ENCODE measurements at places on chromosomes 6 and 20. TPM values are rescaled to one million over a fixed set of nuclear protein-coding genes. Genes with fewer than 3 reads are reported as not detected.
A peak's percentile ranks its signal among the peaks of the same experiment; 100 is the strongest.

- peaks cover 3% of the 10 kb centered on the region for H3K27me3 ChIP-seq
- H3K27ac ChIP-seq: no peak overlapping the region
These were observed 148.3 kb downstream of the TFAP2B start for GRCh38 chr6:50966986-50967385.

DNA sequence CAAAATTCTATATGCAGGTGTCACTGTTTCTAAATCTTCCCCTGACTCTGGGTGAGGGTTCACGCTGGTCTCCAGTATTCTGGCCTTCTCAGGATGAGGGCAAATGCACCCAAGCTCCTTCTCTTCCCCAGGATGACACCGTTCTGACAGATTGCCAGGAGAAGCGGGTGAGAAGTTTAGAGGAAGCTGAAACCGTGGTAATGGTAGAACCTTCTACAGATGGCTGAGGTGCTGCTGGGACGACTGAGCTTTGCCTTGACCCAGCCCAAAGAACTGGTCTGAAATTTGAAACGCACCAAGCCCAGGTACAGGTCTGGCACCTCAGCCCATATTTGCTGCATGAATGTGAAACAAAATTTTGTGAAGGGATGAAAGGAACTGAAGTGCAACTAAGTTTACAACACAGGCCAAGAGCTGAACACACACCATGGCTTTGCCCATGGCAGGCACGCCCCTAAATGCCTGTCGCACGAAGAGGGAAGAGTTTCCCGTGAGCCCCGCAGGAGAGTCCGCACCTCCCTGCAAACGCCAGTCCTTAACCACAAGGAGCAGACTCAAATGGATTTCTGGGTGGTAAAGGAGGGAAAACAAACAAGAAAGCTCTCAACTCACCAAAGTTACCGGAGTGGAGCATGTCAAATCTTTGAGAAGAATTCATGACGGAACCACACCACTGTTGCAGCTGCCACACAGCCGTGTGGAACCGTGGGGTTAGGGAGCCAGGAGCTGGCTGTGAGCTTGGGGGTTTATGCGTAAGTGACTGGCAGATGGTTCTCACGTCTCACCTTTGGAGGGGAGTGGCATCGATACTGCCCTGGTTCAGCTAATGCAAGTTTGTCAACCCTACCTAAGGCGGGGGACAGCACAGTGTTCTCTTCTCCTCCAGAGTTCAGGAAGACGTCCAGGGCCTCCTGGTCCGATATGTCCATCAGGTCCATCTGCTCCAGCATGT, 138.9 kb downstream of the DTNBP1 start:
- H3K27me3 ChIP-seq: no peaks in the 10 kb centered on the region
- peaks cover 64% of the 10 kb centered on the region for H3K36me3 ChIP-seq
- H3K4me1 ChIP-seq: no peaks in the 10 kb centered on the region
- H3K4me3 ChIP-seq: no peak overlapping the region

DNA sequence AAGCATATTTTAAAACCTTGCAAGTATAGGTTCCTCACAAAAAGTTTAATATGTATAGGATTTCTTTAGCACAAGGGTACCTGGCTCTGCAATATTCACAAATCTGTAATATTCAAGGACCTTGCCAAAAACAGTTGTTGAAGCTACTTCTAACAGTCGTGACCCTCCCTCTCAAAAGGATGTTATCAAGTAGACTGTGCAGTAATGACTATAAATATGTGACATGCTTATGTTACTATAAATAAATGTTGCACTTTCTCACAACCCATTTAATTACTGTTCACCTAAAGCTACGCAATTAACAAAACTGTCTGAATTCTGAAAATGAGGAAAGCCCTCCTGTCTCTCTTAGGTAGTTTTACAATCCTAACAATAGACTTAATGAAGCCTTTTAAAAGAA, 41.8 kb downstream of the FYN start:
- H3K27ac ChIP-seq: no peak overlapping the region
- H3K4me3 ChIP-seq: no peak overlapping the region
- H3K27me3 ChIP-seq: peaks cover 2% of the 10 kb centered on the region
- DNase-seq: no peak
- H3K36me3 ChIP-seq: no peaks in the 10 kb centered on the region

GRCh38 chr6:47179286-47179685, 130.4 kb downstream of the TNFRSF21 start:
- H3K4me1 ChIP-seq: no peaks in the 10 kb centered on the region
- DNase-seq: no peak
- H3K36me3 ChIP-seq: no peaks in the 10 kb centered on the region
- H3K27ac ChIP-seq: no peak overlapping the region

DNA sequence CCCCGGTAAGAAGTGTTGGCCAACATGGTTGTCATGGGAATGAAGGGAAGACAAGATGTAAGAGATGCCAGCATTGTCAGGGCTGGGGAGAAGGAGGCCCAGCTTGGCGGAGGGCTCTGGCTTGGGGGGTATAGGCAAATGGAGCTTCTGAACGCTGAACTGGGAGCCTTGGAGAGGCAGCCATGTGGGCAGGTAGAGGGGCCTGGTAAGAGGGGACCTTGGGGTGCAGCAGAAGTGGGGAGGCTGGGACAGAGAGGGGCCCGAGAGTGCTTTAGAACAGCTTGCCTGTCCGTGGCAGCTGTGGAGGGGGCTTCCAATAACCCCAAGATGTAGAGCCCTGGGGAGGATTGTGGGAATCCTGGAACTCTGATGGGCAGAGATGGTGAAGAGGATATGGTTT, 3.0 kb downstream of the SLC22A1 start:
- H3K36me3 ChIP-seq: no peaks in the 10 kb centered on the region
- no peak overlapping the region for H3K4me3 ChIP-seq
- H3K27me3 ChIP-seq: no peaks in the 10 kb centered on the region
- peaks cover 19% of the 10 kb centered on the region for H3K4me1 ChIP-seq

DNA sequence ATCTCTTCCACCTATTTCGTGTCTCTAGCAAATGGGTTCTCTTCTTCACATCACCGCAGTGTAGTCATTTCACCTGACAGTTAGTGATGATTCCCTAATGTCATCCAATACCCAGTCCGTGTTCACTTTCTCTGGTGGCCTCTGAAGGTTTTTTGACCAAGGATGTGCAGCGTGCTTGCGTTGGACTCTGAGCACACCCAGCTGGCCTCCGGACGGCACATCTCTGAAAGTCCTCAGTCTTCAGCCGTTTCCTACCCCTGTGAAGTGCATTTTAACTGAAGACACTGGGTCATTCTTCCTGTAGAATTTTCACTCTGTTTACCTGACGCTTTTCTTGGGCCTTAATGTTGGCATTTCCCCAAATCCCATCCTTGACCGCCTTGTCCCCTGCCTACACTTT, 98.7 kb downstream of the ERMARD start:
- H3K4me3 ChIP-seq: no peak overlapping the region
- no peak for DNase-seq
- no peaks in the 10 kb centered on the region for H3K4me1 ChIP-seq

GRCh38 chr6:142236691-142237090, 65.1 kb upstream of the ADGRG6 start:
- H3K27me3 ChIP-seq: no peaks in the 10 kb centered on the region
- H3K36me3 ChIP-seq: no peaks in the 10 kb centered on the region
- H3K4me3 ChIP-seq: no peak overlapping the region

DNA sequence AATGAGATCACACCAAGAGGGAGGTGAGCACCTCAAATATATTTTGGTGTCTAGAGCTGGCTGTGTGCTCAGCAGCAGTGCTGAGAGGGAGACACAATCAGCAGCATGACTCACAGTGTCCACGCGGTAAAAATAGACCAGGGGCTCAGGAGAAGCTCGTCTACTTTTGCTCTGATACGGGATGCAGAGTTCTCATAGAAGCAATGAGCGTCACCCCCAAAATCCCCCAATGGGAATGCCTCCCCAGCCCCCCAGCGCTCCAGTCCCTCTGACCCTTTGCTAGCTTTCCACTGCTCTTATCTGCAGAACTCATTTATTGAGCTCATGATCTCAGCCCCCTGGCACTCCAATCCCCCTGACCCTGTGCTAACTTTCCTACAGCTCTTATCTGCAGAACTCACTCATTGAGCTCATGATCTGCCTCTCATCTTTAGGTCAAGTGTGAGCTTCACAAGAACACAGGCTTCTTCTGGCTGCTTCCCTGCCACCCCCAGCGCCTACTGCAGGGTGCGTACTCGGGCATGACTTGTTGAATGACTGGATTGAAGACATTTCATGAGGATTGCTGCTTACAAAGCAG, 34.0 kb downstream of the SYNDIG1 start:
- H3K27ac ChIP-seq: peak overlapping the region; percentile 33
- no peaks in the 10 kb centered on the region for H3K27me3 ChIP-seq
- peaks cover 8% of the 10 kb centered on the region for H3K4me1 ChIP-seq
- no peak overlapping the region for H3K4me3 ChIP-seq
- H3K36me3 ChIP-seq: no peaks in the 10 kb centered on the region
- DNase-seq: peak; percentile 45

DNA sequence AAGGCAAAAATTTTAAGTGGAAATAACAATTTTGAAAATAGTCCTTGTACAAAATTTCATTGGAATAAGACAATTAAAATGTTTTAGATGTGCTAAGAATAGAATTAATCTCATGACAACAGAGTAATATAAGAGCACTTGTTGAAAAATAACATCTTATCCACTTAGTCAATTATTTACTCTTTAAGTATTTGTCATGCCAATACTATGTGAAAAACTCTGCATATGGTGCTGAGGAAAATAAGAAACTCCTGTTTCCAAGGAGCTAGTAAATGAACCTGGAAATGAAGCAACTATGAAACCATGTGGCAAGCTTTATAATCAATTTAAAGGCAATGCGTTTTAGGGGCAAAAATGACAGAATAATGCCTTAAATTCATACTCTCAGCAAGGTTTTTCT, 42.7 kb upstream of the HCRTR2 start:
- H3K4me1 ChIP-seq: no peaks in the 10 kb centered on the region
- no peak overlapping the region for H3K27ac ChIP-seq
- no peak overlapping the region for H3K4me3 ChIP-seq
- no peak for DNase-seq

GRCh38 chr20:9108260-9108659, 39.4 kb downstream of the PLCB4 start:
- no peaks in the 10 kb centered on the region for H3K36me3 ChIP-seq
- H3K27me3 ChIP-seq: no peaks in the 10 kb centered on the region
- no peaks in the 10 kb centered on the region for H3K4me1 ChIP-seq
- no peak for DNase-seq

DNA sequence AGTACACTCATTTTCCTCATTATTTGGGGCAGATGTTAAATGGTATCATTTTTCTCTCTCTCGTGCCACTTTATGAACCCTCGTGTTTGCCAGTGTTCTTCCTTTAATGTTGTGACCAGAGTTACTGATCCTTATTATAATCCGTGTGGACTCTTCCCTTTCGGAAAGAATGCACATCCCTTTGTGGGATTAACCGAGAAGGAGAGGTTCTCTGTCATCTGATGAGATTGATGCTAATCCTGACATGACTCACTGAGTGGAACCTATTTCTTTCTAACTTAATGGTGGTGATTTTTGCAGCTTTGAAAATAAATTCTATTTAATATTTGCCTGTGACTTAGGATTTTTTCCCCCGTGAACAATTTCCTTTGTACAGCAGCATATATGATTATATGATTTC, 300.0 kb upstream of the MAN1A1 start:
- H3K36me3 ChIP-seq: no peaks in the 10 kb centered on the region
- no peak overlapping the region for H3K27ac ChIP-seq
- no peaks in the 10 kb centered on the region for H3K27me3 ChIP-seq
- DNase-seq: no peak
- H3K4me1 ChIP-seq: no peaks in the 10 kb centered on the region

DNA sequence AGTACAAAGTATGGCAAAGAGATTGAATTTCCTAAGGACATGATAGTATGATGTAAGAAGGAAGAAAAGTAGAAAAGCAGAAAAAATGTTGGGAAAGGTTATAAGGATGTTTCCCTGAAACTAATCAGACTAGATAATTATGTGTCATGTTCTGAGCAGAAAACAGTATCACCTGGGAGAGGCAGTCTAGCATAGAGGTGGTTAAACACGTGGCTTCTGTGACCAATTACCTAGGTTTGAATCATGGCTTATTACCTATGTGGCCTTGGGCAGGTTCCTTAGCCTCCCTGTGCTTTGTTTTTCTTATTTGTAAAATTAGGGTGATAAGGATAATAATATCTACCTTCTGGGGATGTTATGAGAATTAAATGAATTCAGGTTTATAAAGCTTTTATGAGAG, 38.0 kb downstream of the SCGN start:
- no peaks in the 10 kb centered on the region for H3K36me3 ChIP-seq
- H3K4me3 ChIP-seq: no peak overlapping the region
- H3K27me3 ChIP-seq: no peaks in the 10 kb centered on the region
- H3K27ac ChIP-seq: no peak overlapping the region
- no peak for DNase-seq
- H3K4me1 ChIP-seq: no peaks in the 10 kb centered on the region

GRCh38 chr6:24642061-24642460, 3.9 kb downstream of the KIAA0319 start:
- H3K27ac ChIP-seq: no peak overlapping the region
- peaks cover 6% of the 10 kb centered on the region for H3K4me1 ChIP-seq

DNA sequence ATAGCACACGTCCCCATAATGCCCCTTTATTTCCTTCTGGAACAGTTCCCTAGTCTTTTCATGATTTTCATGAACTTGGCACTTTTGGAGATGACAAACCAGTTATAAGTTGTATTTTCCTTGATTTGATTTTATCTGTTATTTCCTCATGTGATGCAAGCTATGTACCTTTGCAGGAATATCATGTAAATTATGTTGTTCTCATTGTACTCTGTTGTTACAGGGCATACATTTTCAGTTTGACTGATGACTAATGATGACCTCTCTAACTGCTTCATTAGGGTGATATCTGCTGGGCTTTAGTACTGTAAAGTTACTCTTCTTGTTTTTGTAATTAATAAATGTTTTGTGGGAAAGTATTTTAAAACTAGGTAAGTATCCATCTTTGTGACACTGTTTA, 147.3 kb downstream of the ZFAND3 start:
- H3K27me3 ChIP-seq: no peaks in the 10 kb centered on the region
- H3K36me3 ChIP-seq: no peaks in the 10 kb centered on the region
- DNase-seq: no peak
- no peak overlapping the region for H3K4me3 ChIP-seq
- H3K27ac ChIP-seq: no peak overlapping the region

- H3K4me3 ChIP-seq: no peak overlapping the region
- no peak overlapping the region for H3K27ac ChIP-seq
- H3K36me3 ChIP-seq: no peaks in the 10 kb centered on the region
These were observed 2.6 kb downstream of the TXLNB start for GRCh38 chr6:139289233-139289632.

DNA sequence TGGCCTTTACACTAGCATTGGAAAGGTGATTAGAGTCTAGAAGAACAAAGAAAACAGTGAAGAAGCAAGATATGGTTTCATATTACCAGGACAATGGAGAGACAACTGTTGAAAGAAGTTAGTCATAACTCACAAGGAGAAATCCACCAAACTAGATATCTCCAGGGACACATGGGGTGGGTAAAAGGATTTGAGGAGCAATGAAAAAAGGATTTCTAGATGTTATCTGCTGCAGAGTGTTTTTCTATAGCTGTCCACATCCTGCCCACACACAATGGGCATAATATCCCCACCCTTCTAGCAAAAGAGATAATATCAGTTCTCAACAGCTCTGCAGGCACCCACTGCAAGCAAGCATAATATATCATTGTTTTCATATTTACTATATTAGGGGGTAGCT, 303.1 kb downstream of the HAO1 start:
- no peak overlapping the region for H3K4me3 ChIP-seq
- no peak overlapping the region for H3K27ac ChIP-seq
- no peaks in the 10 kb centered on the region for H3K27me3 ChIP-seq
- no peaks in the 10 kb centered on the region for H3K4me1 ChIP-seq
- no peaks in the 10 kb centered on the region for H3K36me3 ChIP-seq
- no peak for DNase-seq

Gene HAO1
- polyA plus RNA-seq: not detected

Gene ZNF311
- polyA plus RNA-seq: 3.2 TPM

Gene SMOC2
- 15.9 TPM for polyA plus RNA-seq

Gene FAM83C
- 0.01 TPM for polyA plus RNA-seq

Gene RAMACL
- polyA plus RNA-seq: 0.30 TPM

Gene QRSL1
- polyA plus RNA-seq: 12.9 TPM

Gene TINAG
- 23.7 TPM for polyA plus RNA-seq

Gene HRH3
- polyA plus RNA-seq: 0.33 TPM

Gene THBD
- polyA plus RNA-seq: 5.7 TPM

Gene KCNG1
- 29.8 TPM for polyA plus RNA-seq
